ENCODE measurements at places on chromosomes 2 and 18.

- DNase-seq = no peak
Measured at GRCh38 chr2:3272761-3273160, 104.9 kb downstream of the EIPR1 start.

GRCh38 chr18:2655954-2656236 is 369 bp downstream of the SMCHD1 start:
- DNase-seq = no peak

- no peak for DNase-seq
Measured at GRCh38 chr18:7743256-7743655, 176.1 kb downstream of the PTPRM start.

DNA sequence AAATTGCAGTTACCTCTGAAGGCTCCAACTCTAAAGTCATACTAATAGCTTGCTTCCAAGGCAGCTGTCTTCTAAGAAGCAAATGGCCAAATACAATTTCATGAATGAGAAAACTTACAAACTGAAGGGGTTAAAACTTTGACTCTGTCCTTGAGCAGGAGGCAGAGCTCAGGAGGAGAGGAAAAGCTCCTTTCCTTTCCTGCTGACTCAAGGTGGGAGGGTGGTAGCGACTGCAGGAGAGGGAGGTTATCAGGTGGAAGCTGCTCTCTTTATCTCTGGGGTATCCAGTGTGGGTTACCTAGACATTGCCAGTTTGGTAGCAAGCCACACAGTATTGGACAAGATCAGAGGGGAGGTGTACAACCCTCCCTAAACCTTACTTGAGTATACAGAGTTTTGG is 2.7 kb upstream of the EFEMP1 start:
- DNase-seq = no peak

- DNase-seq = no peak
Measured at GRCh38 chr18:7618891-7619442, 51.9 kb downstream of the PTPRM start.

DNA sequence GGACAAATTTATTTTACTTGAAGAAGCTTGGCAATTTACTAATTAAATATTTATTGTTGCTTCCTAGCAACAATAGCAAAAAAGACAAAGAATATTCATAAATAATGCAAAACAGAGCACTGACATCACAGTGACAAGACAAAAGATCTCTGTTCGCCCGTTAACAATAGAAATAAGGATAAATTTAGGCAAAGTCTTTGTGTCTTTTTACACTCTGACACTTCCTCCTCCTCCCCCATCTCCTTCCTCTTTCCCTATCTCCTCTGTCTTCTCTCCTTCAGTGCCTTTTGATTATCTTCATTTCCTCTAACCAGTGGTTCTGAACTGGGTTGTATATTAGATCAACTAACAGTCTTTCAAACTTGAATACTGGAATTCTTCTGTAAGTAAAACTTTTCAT is 808.4 kb downstream of the ERBB4 start:
- no peak for DNase-seq

GRCh38 chr2:68819556-68819955 is 51.6 kb downstream of the BMP10 start:
- no peak for DNase-seq

GRCh38 chr18:56795381-56795780 is 144.2 kb downstream of the WDR7 start:
- no peak for DNase-seq

DNA sequence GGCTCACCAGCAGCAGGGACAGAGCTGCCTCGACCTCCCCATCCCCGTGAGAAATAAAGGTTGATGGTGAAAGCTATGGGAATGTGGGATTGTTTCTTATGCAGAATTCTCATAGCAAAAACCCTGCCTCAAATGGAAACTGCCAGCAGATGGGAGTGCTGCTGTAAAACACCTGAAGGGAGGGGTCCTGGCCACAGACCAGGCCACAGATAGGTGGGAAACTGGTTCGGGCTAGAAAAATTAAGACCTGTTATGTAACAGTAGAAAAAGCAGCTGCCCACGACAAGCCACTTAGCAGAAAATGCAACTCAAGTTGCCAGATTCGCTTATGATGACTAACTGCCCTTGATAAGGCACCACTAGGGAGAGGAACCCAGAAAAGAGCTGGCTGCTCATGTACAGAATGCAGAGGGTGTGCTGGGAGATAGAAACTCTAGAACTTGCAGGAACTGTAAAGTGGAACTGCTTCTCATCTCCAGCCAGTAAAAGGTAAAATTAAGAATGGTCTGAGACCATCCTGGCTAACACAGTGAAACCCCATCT is 114.5 kb upstream of the SALL3 start:
- no peak for DNase-seq

GRCh38 chr2:32379352-32379751 is 22.5 kb downstream of the BIRC6 start:
- DNase-seq = no peak

Data from stimulated activated CD4-positive, alpha-beta T cell treated with anti-CD3 and anti-CD28 coated beads, Interleukin-1b, Interleukin-23, amount 100 ng/mL, for 4 hours (primary cell).